HEK293T (cell line): ENCODE measurements at places on chromosomes 1 and 21.

- DNase-seq: no peak
Observed at GRCh38 chr21:25857308-25858074, 122.7 kb downstream of the GABPA start.

GRCh38 chr1:183454377-183454776, 17.9 kb upstream of the SMG7 start:
- no peak for DNase-seq

GRCh38 chr1:16162163-16162822, 6.4 kb upstream of the EPHA2 start:
- DNase-seq: no peak

- no peak for DNase-seq
Observed at GRCh38 chr1:93502571-93502970, 54.7 kb downstream of the FNBP1L start.

DNA sequence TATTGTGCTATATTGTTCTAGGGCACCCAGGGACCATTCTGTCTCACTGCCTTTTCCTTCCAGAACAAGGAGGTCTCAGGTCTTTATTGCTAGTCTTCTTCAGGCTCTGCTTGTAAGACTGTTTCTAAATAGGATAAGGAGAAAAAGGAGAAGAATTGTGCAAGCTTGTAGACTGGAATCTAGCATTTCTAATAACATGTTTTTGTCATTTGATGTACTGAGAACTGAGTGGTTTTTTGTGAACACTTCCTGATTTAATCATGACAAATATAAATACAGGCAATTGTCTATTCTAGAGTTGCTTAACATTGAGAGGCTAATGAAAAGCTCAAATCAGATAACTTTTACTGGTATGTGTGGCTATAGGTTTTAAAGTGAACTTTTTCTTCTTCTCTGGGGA, 77.6 kb downstream of the CLIC4 start:
- DNase-seq: no peak

GRCh38 chr1:196317535-196318522, 290.4 kb downstream of the KCNT2 start:
- DNase-seq: peak; percentile 35

GRCh38 chr1:19426294-19427086, 58.8 kb downstream of the CAPZB start:
- no peak for DNase-seq

DNA sequence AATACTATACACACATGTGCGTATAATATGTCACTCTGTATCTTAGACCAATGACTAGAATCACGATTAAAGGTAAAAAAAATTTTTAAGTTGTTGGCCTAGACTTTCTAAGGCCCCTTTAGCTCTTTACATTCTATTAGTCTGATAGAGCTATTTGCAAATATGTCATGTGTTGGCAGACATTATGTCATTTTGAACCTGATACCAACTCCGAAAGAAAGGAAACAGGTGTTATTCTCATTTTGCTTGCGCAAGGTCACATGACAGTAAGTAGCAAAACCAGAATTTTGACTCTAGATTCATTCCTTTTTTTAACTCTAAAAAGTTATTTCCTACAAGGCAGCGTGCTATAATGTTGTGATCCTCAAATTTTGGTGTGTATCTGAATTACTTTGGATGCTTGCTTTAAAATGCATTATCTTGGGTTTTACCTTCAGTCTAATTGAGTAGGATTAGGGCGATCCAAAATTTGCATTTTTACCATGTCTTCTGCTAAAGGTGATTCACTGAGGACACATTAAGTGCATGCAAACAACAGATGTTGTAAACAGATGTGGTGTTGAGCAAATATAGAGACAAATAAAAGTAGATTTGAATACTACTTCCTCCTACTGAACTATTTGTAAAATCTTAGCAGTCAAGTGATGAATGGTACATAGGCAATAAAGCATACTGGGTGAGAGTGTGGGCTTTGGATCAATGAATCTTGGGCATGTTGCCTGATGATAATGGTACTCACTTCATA, 63.5 kb upstream of the KIAA1614 start:
- DNase-seq: no peak

DNA sequence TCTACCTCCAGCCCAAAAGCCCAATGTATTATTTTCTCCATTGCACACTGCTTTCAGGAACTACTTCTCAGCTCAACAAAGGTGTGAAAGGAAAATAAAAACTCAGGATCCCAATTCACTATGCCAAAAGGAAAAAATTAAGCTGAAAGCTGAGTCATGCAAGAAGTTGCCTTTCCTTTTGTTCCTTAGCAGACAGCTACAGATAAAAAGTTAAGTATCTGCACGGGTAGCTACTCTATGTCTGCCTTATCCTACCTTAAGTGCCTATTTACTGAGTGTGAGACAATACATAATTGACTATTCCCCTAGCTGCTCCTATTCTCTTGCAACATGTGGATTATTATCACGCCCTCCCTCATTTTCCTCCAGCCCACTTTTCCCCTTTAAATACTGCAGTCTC, 84.1 kb downstream of the ADCY10 start:
- no peak for DNase-seq

DNA sequence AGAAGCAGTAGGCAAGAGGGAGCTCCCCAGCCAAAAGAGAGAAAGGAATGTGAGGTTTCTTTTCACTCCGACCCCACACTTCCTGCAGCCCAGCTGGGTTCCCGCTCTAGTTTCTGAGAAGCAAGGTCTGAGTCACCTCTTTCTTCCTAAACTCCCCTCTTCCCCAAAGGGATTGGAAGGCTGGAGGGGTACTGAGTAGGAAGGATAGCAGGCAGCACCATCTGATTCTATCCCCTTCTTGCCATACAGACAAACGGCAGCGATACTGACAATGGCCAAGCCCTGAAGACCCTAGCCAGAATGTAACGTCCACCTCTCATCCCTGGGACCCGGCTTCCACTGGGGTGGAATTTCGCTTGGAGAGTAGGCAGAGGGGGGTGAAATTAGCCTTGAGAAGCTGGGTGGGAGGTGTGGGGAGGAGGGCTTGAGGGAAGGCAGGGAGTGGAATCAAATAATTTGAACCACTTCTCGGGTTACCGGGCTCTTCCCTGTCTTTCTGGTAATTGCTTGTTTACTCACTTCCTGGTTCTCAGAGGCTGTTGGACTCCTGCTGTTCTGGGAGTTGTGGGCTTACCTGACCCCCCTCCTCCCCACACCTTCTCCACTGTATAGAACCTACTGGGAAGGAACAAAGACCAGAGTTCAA, 13.2 kb downstream of the IER5 start:
- no peak for DNase-seq

DNA sequence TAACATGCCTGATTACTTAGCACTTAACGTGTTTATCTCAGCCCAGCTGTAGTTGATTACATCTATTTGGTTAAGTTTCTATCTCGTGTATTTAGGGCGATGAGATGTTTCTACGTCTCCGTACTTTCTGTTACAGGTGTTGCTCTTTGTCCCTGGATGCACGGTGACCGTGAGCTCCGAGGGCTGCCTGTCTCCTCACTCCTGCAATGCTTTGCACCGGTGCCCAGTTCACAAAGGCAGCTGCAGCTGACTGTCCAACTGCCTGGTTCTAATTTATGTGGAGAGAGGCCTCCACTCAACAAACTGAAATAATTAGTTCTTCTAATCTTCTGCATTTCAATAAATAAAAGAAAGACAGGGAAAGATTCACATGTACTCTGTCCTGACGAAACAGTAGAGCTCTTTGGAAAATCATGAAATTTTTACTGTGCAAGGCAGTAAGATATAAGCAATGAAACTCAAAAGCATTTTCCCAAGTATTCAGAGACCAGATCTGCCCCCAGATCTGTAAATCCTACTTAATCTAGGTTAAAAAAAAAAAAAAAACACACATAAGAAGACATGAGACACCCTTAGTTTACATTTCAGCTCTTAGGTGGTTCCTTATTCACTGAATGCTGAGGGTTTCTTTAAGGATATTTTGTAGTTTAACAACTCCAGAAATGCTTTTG, 108.2 kb downstream of the TGFBR3 start:
- DNase-seq: no peak

DNA sequence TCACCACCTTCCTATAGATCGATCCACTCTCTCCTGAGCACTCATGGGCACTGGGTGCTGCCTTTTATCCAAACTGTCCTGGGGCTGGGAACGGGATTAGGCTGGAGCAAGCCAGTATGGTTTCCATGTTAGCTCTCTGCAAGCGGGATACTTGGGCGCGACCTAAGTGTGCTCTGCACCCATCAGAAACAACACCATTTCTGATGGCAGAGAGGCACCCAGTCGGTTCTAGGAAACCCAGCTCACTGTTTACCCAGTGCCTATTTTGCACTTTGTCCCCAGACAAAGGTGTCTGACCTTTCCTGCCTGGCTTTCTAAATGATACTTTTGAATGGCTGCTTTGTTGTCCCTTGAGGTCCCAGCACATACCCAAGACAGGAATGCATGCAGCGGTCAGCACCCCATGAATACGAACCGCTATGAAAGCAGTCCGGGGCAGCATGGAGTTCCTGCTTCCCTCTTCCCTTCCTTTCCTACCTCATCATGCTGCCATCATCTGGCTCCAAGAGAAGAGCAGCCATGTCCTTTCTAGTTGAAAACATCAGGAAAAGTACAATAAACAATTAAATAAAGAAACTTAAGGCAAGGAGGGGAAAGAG, 83.9 kb downstream of the TRABD2B start:
- no peak for DNase-seq

DNA sequence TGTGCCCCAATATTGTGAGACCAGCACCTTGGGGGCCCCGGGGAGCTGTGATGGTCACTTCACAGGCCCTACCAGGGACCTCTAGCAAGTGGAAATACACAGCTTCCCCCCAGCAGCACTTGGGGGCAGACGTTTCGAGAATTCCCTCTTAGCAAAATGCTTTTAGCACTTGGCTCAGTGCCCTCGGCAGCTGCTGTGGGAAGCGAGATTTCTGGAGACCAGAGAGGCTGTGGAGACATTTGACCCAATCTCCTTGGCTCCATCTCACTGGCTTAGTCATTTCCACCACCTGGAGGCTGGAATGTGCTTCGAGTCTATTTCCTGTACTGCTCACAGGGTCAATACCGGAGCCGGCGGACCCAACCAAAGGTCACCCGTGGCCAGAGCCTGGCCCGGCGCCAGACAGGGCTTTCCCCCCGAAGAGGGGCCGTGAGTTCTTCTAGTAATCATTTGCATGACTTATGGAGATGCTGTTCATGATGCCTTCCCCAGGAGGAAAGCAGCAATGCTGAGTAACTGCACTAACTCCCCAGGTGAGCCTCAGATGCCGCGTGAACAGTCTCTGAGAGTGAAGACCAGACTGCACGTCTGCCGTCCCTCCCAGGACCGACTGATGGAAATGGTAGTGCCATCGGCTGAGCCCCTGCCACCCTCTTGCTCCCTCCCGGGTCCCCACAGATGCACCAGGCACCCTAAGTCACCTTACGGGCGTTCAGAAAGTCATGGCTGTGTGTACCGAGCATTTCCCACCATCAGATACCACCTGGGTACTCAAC, 4.4 kb upstream of the C2CD2 start:
- DNase-seq: no peak

GRCh38 chr1:53172426-53173128, 24.0 kb upstream of the CPT2 start:
- no peak for DNase-seq

DNA sequence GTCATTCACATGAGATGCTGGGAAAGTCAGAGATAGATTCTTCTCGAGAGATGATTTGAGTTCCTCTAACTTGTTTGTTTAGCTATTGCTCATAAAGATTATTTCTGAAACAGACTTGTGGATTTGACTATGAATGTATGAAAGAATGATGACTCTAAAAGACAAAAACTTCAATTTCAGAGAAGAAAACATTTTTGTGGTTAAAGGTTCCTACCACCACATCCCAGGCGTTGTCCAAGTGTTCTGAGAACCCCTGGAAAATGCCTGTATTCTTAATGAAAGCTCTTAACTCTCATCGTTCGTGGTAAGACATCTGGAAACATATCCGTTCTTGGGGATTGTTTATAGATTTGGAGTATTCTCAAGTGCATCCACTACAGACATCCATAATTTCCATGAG, 228.7 kb downstream of the BARHL2 start:
- no peak for DNase-seq

DNA sequence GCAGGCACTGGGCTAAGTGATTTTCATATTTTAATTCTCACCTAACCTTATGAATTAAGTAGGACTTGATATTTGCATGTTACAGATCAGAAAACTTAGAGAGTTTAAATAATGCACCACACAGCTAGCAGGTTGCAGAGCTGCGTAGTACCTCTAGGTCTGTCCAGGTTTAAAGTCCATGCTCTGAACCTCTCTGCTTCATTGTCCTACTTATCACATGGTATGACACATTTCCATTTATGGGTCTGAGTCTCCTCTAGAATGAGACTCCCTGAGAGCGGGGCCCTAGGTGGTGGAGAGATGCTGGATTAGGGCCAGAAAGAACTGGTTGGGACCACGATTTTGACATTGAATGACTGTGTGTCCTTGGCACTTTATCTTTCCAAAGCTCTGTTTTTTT, 102.5 kb upstream of the USP24 start:
- no peak for DNase-seq

DNA sequence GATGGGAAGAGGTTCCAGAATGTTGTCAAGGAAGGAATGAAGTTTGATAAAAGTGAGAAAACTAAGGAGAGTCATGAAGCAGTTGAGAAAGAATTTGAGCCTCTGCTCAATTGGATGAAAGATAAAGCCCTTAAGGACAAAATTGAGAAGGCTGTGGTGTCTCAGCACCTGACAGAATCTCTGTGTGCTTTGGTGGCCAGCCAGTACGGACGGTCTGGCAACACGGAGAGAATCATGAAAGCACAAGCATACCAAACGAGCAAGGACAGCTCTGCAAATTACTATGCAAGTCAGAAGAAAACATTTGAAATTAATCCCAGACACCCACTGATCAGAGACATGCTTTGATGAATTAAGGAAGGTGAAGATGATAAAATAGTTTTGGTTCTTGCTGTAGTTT, 142.8 kb downstream of the CDC7 start:
- DNase-seq: no peak

GRCh38 chr1:183215076-183215720, 29.1 kb downstream of the LAMC2 start:
- DNase-seq: no peak

- DNase-seq: no peak
Observed at GRCh38 chr1:225524570-225524969, 96.7 kb upstream of the LBR start.

DNA sequence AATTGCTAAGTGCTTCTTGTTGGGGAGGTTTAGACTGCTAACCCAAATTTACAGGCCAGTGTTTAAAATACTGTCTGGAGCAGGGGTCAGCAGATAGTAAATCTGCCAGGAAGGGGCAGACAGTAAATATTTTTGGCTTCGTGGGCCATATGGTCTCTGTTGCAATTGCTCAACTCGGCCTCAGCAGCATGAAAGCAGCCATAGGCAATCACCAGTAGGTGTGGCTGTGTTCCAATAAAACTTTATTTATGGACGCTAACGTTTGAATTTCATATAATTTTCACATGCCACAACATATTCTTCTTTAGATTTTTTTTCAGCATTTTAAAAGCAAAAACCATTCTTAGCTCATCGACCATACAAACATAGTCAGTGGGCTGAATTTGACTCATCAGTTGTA, 172.7 kb downstream of the BRINP2 start:
- no peak for DNase-seq

DNA sequence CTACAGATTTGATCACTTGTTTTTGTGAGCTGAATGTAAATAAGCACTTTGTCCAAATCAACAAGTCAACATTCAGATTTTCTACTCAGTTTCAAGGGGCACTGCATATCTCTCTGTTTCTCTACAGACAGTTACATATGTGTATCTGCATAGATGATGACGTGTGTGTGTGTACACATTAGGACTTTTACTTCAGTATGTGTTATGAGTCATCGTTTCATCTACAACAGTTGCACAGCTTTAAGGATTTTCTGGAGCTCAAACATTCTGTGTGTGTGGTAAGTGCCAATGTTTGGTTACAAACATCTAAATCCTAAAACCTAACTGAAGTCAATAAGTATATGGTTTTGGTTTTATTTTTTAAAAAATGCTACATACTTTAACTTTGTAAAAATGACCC, 494.5 kb upstream of the PBX1 start:
- no peak for DNase-seq
